ENCODE measurements at places on chromosomes 11 and 22. TPM values are rescaled to one million over a fixed set of nuclear protein-coding genes. Genes with fewer than 3 reads are reported as not detected.

LUZP2 gene
- 0.63 TPM for total RNA-seq

- peak; percentile 82 for DNase-seq
- no peak overlapping the region for H3K27ac ChIP-seq
- H3K4me1 ChIP-seq: no peaks in the 10 kb centered on the region
- H3K4me3 ChIP-seq: no peak overlapping the region
Observed at GRCh38 chr11:28566339-28567089, 458.3 kb downstream of the METTL15 start.

GRCh38 chr11:61453695-61454094, 23.8 kb downstream of the SDHAF2 start:
- no peak for DNase-seq
- no peak overlapping the region for H3K27ac ChIP-seq
- no peak overlapping the region for H3K4me3 ChIP-seq
- no peaks in the 10 kb centered on the region for H3K36me3 ChIP-seq

- H3K36me3 ChIP-seq: no peaks in the 10 kb centered on the region
- no peaks in the 10 kb centered on the region for H3K4me1 ChIP-seq
- no peak overlapping the region for H3K27ac ChIP-seq
- H3K4me3 ChIP-seq: no peak overlapping the region
- H3K27me3 ChIP-seq: no peaks in the 10 kb centered on the region
Observed at GRCh38 chr22:29251981-29252911, 15.5 kb downstream of the RHBDD3 start.

DNA sequence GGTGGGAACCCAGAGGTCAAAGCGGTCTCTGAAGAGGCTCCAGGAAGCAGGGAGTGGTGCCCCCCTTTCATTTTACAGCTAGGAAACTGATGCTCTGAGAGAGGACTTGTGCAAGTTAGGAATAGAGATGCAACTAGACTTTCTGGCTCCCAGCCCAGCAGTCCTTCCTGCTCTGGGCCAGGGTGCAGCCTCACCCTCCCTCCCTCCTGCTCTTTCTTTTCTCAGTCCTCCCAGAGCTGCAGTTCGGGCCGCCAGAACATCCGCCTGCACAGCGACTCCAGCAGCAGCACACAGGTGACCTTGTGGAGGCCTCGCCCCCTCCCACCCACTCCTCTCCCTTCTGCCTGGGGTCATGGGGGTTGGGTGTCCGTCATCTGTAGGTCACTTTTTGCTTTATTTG, 51.5 kb downstream of the LHFPL7 start:
- H3K36me3 ChIP-seq: no peaks in the 10 kb centered on the region
- no peaks in the 10 kb centered on the region for H3K27me3 ChIP-seq
- no peaks in the 10 kb centered on the region for H3K4me1 ChIP-seq
- no peak overlapping the region for H3K4me3 ChIP-seq

DNA sequence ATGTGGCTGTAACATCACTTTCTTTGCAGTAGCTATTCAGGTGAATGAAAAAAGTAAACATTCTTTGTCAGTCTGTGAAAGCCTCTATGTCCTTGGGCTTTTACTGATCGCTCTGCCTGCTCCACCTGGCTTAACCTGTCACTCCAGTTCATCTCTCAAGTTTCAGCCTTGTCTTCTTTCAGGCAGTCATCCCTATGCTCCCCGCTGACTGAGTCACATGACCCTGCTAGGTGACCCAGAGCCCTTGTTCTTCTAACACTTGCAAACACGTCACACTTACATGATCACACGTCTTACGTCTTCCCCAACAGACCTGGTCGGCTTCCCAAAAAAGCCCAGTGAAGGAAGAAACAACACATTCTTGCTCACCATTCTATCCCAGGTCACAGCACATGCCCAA, 499.3 kb upstream of the TENM4 start:
- H3K27ac ChIP-seq: no peak overlapping the region
- no peak for DNase-seq
- no peak overlapping the region for H3K4me3 ChIP-seq
- no peaks in the 10 kb centered on the region for H3K36me3 ChIP-seq

THRSP gene
- total RNA-seq: 0.31 TPM

DNA sequence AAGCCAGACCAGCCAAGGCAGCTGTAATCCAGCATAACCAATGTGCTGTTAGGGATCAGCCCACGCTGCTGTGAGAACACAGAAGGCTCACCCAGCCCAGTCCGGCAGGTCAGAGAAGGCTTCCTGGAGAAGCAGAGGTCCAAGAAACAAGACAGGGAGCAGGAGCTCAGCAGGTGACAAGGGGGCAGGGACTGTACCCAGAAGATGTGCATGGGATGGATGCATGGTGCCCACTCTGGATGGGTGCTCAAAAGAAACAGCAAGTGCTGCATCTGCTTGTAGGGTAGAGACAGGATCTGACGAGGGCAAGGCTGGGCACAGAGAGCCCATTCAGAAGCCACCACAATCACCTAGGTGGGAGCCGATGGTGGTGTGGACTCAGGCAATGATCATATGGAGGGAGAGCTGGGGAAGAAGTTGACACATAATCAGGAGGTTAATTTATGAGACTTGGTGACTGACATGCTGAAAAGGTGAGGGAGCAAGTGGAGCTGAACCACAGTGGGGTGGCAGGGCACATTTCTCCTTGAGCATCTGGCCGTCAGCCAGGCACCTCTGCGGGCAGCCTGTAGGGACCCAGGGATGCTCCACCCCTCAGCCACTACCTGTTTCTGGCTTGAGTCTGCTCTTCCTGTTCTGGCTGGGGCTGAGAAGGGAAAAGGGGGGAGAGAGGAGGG, 102.3 kb upstream of the DRD2 start:
- H3K4me1 ChIP-seq: no peaks in the 10 kb centered on the region
- DNase-seq: no peak
- no peak overlapping the region for H3K4me3 ChIP-seq
- no peaks in the 10 kb centered on the region for H3K36me3 ChIP-seq
- no peak overlapping the region for H3K27ac ChIP-seq

DNA sequence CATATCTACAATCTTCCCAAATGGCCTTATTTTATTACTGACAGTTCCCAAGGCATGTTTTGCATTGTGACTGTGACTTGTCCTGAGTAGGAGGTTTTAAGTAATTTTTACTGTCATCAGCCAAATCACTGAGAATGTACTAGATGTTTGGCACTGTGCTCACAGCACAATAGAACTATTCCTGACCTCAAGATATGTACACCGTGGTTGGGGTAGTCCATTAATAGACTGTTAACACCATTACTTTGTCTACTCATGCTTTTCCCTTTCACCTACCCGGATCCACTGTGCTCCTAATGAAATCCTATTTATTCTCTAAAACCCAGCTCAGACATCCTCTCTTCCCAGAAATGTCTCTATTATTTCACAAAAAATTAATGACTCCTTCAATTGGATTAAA, 168.7 kb upstream of the TENM4 start:
- no peak overlapping the region for H3K4me3 ChIP-seq
- H3K27me3 ChIP-seq: no peaks in the 10 kb centered on the region
- no peaks in the 10 kb centered on the region for H3K36me3 ChIP-seq
- no peaks in the 10 kb centered on the region for H3K4me1 ChIP-seq

ART5 gene
- 9.9 TPM for total RNA-seq

DNA sequence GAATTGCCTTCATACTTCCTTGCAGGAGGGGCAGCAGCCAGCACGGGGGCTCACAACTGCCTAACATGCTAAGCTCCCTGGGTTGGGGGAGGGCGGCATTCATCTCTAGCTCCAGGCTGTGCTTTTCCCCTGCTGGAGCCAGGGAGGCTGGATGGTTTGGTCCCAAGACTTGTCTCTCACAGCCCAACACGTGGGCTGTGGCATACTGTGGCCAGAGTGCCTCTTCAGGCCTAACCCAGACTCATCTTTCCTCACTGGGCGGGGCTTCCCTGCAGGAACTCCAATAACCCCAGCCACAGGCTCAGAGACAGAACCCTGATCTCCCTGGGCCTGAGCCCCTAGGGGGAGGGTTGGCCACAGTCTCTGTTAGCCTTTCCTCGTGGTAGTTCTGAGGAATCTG, 121.9 kb upstream of the PLET1 start:
- no peak for DNase-seq
- H3K4me3 ChIP-seq: no peak overlapping the region
- no peaks in the 10 kb centered on the region for H3K36me3 ChIP-seq

DNA sequence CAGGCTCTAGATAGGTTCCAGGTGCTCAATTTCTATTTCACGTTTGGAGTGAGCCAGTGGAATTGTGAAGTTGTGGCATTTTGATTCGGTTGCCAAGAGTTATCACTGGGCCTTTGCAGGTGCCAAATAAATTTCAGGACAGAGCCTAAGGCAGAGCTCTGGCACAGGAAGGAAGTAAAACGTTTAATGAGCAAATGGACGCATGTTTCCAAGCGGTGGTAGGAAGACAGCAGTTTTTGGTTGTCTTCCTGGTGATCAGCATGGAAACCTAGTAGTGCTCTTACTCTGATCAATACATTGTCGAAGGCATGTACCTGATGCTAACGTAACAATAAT, 452 bp downstream of the BIRC3 start:
- no peaks in the 10 kb centered on the region for H3K36me3 ChIP-seq
- no peak for DNase-seq
- peak overlapping the region; percentile 76 for H3K4me3 ChIP-seq
- H3K4me1 ChIP-seq: no peaks in the 10 kb centered on the region
- no peaks in the 10 kb centered on the region for H3K27me3 ChIP-seq
- peak overlapping the region; percentile 73 for H3K27ac ChIP-seq

- peak overlapping the region; percentile 67 for H3K27ac ChIP-seq
- DNase-seq: no peak
- H3K4me3 ChIP-seq: no peak overlapping the region
- no peaks in the 10 kb centered on the region for H3K36me3 ChIP-seq
- no peaks in the 10 kb centered on the region for H3K27me3 ChIP-seq
- H3K4me1 ChIP-seq: peaks cover 10% of the 10 kb centered on the region
Observed at GRCh38 chr22:46172522-46173110, 22.3 kb downstream of the PPARA start.

DNA sequence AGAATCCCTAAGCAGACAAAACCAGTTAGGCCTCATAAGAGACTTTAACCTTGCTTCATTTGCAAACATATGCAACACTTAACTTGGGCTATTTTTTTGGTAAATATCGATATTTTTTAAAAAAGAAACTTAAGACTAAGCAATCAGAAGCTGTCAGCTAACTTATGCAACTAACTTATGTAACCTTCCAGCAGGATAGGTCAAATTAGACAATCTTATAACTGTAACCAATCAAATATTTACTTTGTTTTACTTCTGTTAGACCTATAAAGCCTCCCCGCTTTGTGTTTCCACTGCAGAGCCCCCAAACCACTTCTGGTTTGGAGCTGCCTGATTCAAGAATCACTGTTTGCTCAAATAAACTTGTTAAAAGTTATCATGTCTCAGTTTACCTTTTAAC, 8.0 kb downstream of the MSANTD4 start:
- no peaks in the 10 kb centered on the region for H3K27me3 ChIP-seq
- no peak overlapping the region for H3K27ac ChIP-seq
- H3K36me3 ChIP-seq: no peaks in the 10 kb centered on the region
- H3K4me1 ChIP-seq: no peaks in the 10 kb centered on the region

- H3K36me3 ChIP-seq: no peaks in the 10 kb centered on the region
- H3K4me1 ChIP-seq: peaks cover 21% of the 10 kb centered on the region
- no peak for DNase-seq
Observed at GRCh38 chr22:40432625-40433024, 62.2 kb downstream of the SGSM3 start.

E2F8 gene
- total RNA-seq: 1.1 TPM

DNA sequence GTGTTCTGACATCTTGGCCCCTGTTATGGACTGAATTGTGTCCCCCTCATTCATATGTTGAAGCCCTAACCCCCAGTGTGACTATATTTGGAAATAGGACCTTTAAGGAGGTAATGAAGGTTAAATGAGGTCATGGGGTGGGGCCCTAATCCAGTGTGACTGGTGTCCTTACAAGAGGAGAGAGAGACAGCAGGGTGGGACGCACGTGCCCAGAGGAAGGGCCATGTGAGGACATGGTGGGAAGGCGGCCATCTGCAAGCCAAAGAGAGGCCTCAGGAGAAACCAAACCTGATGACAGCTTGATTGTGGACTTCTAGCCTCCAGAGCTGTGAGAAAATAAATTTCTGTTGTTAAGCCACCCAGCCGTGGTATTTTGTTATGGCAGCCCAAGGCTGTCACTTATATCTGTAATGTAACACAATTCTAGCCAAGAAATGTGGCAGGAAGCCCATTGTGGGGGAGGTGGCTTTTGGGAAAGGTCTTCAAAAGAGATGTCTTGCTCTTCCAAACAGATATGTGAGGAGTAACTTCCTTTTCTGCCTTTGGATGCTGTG, 23.7 kb downstream of the SLC22A6 start:
- H3K27me3 ChIP-seq: no peaks in the 10 kb centered on the region
- no peaks in the 10 kb centered on the region for H3K4me1 ChIP-seq
- no peak for DNase-seq
- no peak overlapping the region for H3K27ac ChIP-seq
- H3K36me3 ChIP-seq: no peaks in the 10 kb centered on the region
- no peak overlapping the region for H3K4me3 ChIP-seq

ALG8 gene
- total RNA-seq: 61.5 TPM

TTC36 gene
- total RNA-seq: 5.7 TPM

- H3K36me3 ChIP-seq: no peaks in the 10 kb centered on the region
- H3K27ac ChIP-seq: no peak overlapping the region
- H3K4me1 ChIP-seq: no peaks in the 10 kb centered on the region
- no peaks in the 10 kb centered on the region for H3K27me3 ChIP-seq
- no peak for DNase-seq
- no peak overlapping the region for H3K4me3 ChIP-seq
Observed at GRCh38 chr22:28466399-28466798, 213.2 kb downstream of the TTC28 start.

GRCh38 chr11:47125083-47125482, 51.6 kb downstream of the ARFGAP2 start:
- H3K4me1 ChIP-seq: no peaks in the 10 kb centered on the region
- no peaks in the 10 kb centered on the region for H3K27me3 ChIP-seq
- H3K27ac ChIP-seq: no peak overlapping the region
- no peak for DNase-seq
- no peaks in the 10 kb centered on the region for H3K36me3 ChIP-seq

TRPC6 gene
- 4.1 TPM for total RNA-seq

GRCh38 chr22:39522567-39523300, 2.4 kb downstream of the ATF4 start:
- no peaks in the 10 kb centered on the region for H3K36me3 ChIP-seq
- peak overlapping the region; percentile 99 for H3K4me3 ChIP-seq

DNA sequence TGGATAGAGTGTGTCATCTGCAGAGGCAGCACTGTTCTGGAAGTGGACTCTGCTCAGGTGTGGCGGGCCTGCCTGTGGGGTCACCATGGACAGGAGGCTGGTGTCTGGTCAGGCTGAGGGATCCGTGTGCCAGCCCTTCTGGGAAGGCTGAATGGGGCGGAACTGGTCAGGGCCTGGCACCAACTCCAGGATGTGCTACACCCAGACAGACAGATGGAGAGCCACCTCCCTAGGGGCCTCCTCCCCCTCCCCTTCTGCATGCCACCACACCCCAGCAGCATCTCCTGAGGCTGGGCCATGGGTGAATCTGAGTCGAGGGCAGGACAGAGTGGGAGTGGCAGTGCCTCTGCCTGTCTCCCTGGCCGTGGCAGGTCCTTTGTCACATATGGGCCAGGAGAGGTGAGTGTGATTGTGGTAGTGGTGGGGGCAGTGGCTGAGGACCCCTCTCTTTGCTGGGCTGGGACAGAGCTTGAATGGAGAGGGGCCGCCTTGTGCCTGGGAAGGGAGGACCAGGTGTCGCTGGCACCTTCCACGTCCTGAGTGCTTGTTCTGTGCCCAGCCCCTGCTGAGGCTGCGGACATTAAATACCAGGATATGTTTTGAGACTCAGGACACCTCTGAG, 29.1 kb downstream of the ST3GAL4 start:
- H3K4me1 ChIP-seq: peaks cover 29% of the 10 kb centered on the region
- H3K27me3 ChIP-seq: no peaks in the 10 kb centered on the region
- no peak for DNase-seq
- no peak overlapping the region for H3K4me3 ChIP-seq
- no peak overlapping the region for H3K27ac ChIP-seq
- H3K36me3 ChIP-seq: no peaks in the 10 kb centered on the region

- no peak for DNase-seq
- no peaks in the 10 kb centered on the region for H3K27me3 ChIP-seq
- H3K4me3 ChIP-seq: no peak overlapping the region
- no peaks in the 10 kb centered on the region for H3K36me3 ChIP-seq
- no peaks in the 10 kb centered on the region for H3K4me1 ChIP-seq
- H3K27ac ChIP-seq: no peak overlapping the region
Observed at GRCh38 chr11:131111775-131112174, 195.5 kb upstream of the SNX19 start.
